ENCODE measurements at places on chromosomes 5 and 9.

GRCh38 chr9:12879961-12880360 is 105.1 kb downstream of the LURAP1L start:
- DNase-seq: no peak

DNA sequence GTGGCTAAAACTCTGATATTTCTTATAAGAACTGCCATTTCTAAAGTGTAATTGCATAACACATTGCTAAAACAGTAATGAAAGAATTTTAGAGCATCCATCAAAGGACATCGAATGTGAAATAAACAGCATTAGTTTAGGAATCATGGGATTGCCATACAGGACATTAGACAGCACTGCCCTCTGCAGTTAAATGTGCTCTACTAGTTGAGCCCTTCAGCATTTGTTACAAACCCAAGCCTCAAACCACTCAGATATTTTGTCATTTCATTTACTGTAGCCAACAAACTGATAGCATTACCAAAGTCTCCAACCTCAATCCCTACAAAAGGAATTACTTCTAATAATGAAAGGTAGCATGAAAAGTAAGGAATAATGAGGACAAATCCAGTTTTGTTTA is 116.8 kb upstream of the COX7C start:
- no peak for DNase-seq

- no peak for DNase-seq
Observed at GRCh38 chr9:91530829-91531228, 107.2 kb upstream of the NFIL3 start.

DNA sequence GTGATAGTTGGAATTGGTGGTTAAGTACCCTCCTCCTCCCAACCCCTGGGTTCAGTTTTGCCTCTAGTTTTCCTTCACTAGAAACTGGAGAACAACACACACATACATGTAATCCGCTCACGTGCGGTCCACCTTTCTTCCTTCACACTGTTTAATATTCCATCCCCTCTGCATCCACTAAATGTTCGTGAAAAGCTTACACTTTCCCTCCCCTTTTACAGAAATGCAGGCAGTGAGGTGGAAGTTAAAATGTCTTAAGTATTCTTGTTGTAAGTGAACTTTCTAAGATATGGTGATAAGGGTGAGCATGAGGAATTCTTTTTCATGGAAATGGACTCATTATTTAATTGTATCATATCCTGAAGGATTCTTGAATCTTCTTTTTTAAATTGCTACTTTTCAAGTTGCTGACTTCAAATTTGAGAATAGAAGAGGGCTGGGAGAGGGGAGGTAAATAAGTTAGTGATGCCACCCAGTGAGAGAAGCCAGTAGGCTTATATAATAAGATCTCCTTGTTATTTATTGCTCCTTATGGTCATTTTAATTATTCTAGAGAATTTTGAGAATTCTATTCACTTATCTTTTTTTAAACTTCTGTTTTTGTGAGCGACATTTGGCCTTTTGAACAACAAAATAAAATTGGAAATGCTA is 90.2 kb downstream of the TLE4 start:
- no peak for DNase-seq

DNA sequence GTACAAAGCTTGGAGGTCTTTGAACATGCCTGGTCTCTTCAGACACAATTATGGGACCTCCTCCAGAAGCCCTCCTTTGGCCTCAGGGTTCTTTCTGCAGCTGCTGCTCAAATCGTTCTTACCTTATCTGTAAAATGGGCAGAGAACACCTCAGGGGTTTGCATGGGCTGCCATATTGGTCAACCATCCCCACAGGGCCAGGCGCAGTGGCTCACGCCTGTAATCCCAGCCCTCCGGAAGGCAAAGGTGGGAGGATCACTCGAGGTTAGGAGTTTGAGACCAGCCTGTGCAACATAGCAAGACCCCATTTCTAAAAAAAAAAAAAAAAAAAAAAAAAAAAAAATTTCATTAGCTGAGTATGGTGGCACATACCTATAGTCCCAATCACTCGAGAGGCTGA is 29.1 kb upstream of the TCF7 start:
- no peak for DNase-seq

GRCh38 chr5:52987711-52988331 is 1.3 kb upstream of the ITGA2 start:
- no peak for DNase-seq

- DNase-seq: no peak
Observed at GRCh38 chr9:133108794-133109641, 12.0 kb downstream of the RALGDS start.

GRCh38 chr5:15929611-15930263 is 249.9 kb downstream of the MARCHF11 start:
- no peak for DNase-seq
